Spleen (tissue), 13 donors: ENCODE measurements at places on chromosomes 5 and 9.
A peak's percentile ranks its signal among the peaks of the same experiment; 100 is the strongest.

GRCh38 chr9:107708791-107709190 is 219.2 kb upstream of the KLF4 start:
- DNase-seq, result no peak

DNA sequence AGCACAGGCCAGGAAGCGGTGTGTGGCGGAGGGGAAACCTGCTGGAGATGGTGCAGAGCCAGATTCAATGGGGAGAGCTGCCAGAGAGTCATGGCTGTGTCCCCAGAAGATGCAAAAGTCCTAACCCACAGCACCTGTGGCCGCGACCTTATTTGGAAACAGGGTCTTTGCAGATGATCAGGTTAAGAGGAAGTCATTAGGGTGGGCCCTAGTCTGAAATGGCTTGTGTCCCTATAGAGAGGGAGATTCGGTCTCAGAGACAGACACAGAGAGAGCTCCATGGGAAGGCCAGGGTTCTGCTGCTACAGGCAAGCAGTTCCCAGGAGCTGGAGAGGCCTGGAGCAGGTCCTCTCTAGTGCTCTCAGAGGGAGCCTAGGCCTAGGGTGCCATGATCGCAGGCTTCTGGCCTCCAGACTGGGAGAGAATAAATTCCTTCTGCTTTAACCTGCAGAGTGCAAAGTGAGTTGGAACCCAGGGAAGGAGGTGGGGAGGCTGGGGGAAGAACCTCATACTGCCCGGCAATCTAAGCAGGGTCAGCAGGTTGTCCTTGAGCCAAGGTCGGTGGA is 1.9 kb upstream of the LPCAT1 start:
- peak; percentile 73 for DNase-seq

GRCh38 chr5:177526191-177526590 is 9.4 kb upstream of the DDX41 start:
- peak; percentile 18 for DNase-seq

DNA sequence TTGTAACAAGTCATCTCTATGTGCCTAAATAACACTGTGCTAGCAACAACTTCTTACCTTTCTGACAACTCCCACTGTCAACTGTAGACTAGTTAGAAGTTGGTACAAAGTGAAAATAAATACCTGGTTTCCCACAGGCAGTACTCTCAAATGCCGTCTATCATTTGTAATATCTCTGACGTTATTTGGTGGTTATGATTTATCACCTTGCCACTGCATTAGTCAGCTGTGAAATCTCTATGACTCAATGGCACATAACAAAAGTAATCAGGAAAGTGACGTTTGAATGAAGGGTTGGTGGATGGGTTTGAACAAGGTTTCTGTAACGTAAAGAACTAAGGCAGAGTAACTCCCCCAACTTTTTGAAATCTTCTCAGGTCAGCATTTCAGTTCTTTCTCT is 592.3 kb downstream of the MAT2B start:
- DNase-seq, result no peak

GRCh38 chr9:117046666-117047327 is 359.7 kb downstream of the TRIM32 start:
- no peak for DNase-seq

GRCh38 chr5:65876496-65876895 is 49.9 kb upstream of the ERBIN start:
- DNase-seq, result no peak

GRCh38 chr5:179801304-179802206 is 5.1 kb downstream of the MGAT4B start:
- peak; percentile 94 for DNase-seq

- DNase-seq, result no peak
Measured at GRCh38 chr5:36047384-36048160, 19.1 kb downstream of the UGT3A2 start.

DNA sequence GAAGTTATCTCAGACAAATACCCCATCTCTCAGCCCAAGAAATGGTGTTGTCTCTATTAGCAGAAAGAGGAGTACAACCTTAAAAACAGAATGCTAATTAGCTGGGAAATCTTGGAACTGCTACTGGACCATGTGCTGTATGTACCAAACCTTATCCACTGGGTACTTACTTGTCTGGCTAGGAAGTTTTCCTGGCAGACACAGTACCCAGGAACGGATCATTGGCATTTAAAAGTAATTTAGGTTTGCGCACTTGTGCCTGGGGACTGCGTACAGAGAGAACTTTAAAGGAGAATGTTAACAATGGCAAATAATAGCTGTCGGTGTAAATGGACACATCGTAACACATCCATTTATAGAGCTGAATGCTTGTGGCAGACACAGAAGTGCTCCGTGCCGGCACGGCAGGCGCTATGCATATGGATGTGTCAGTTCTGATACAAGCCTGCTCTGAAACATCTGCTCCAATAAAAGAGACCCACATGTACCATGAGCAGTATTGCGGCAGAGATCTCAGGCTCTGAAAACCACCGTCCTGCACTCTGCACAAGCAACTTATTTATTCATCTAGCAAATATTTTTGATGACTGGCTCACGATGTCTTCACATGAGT is 290.6 kb upstream of the PANK3 start:
- no peak for DNase-seq

- DNase-seq, result no peak
Measured at GRCh38 chr5:115594128-115595047, 7.9 kb downstream of the TICAM2 start.

GRCh38 chr5:150653145-150653761 is 7.8 kb upstream of the MYOZ3 start:
- no peak for DNase-seq

DNA sequence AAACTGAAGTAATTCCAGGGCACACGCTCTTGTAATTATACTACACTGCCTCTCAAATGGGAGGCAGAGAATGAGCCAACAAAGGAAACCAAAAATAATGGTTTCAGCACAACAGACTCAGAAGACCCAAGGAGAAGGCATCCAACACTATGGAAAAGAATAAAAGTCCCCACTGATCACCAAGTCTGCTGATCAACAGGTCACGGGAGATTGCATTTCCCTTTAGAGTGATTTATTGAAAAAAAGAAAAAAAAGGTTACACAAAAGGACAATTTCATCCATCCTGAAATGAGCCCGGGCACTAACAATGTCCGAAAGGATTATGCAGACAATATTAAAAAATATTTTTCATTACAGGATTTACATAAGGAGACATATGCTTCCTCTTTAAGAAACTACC is 28.8 kb downstream of the MYO10 start:
- DNase-seq, result no peak

DNA sequence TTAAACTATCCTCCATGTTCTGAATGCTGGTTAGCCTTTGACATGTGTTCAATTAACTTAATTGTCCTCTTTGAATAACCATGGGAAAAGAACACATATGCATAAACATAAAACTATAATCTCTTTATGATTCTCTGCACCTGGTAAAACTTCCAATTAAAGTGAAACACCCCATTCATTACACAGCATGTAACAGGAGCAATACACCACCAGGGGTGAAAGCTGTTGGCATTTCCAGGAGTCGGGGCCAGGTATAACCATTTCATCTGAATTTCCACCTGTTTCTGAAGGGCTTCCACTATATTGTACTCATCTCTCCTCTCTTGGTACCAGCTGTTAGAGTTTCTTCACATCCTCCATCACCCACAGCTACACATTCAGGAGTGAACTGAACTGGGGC is 303.8 kb downstream of the EDIL3 start:
- no peak for DNase-seq
